Colonic mucosa (tissue), 4 donors: ENCODE measurements at places on chromosomes 2 and 18. TPM values are rescaled to one million over a fixed set of nuclear protein-coding genes. Genes with fewer than 3 reads are reported as not detected.

Gene B4GALT6
- total RNA-seq = 7.5 TPM

- no peak overlapping the region for H3K4me3 ChIP-seq
- H3K27me3 ChIP-seq = no peaks in the 10 kb centered on the region
- DNase-seq = no peak
Observed at GRCh38 chr2:239285932-239286230, 114.9 kb downstream of the HDAC4 start.

Gene GPR55
- total RNA-seq = 0.35 TPM

Gene NGEF
- 25.6 TPM for total RNA-seq

DNA sequence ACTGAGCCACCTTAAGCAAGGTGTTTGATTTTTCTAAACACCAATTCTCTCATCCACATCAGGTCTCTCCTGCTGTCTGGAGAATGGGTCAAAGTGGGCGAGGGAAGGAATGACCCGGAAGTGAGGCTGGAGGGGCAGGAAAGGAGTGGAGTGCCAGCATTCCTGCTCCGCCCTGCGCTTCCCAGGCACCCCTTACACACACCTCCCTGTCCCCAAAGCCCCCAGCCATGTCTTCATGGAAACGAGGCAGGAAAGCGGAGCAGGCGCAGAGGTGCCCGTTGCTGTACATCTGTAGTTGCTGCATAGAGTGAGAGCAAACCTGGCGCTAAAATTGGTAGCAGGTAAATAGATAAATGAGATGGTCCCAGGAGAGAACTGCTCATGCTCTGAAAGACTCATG is 27.2 kb upstream of the NT5DC4 start:
- H3K27me3 ChIP-seq = no peaks in the 10 kb centered on the region
- H3K4me3 ChIP-seq = no peak overlapping the region
- H3K27ac ChIP-seq = no peak overlapping the region
- DNase-seq = no peak
